ENCODE measurements at places on chromosomes 11 and 22.

- DNase-seq: no peak
Measured at GRCh38 chr22:44847380-44847779, 95.0 kb downstream of the ARHGAP8 start.

DNA sequence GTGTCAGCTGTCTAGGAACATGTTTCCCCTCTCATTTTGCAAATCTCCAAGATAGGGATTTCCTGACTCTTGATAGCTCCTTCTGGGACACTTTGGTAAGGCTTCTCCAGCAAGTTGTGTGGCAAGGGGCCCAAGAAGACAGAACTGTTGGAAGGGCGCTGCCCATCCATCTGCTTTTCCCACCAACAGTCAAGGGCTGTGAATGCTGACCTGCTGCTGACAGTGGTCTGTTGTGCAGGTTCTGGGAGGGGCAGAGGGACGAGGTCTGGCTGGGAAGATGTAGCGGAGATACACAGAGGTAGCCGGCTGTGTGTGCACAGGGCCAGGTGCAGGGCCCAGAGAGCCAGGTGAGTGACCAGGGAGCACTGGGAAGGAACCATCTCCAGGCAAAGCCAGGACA is 12.2 kb downstream of the BCR start:
- no peak for DNase-seq

DNA sequence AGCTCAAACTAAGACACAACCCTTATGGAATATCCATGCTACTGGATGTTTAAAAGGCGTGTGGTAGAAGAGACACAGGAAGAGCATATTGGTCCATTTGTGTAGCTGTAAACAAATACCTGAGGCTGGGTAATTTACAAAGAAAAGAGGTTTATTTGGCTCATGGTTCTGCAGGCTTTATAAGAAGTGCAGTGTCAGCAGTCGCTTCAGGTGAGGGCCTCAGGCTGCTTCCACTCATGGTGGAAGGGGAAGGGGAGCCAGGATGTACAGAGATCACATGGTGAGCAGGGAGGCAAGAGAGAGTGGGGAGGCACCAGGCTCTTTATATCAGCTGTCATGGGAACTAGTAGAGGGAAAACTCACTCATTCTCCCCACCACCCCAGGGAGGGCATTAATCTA is 31.8 kb upstream of the CSNK2A3 start:
- DNase-seq: no peak

DNA sequence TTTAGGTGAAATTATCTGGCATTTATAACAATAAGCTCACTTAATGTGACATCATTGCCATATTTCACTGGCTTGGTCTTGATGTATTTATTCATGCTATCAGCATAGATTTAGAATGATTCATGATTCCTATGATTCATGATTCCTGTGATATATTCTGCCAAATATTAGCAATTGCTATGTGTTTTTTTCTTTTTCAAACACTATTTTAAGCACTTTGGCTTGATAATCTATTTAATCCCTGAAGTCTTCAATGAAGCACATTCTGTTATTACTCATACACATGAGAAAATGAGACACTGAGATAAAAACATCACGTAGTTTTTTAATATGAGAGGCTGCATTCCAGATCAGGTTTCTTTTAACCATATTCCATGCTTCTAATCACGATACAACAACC is 78.5 kb downstream of the LUZP2 start:
- peak; percentile 32 for DNase-seq

GRCh38 chr11:128522943-128523518 is 64.3 kb downstream of the ETS1 start:
- DNase-seq: no peak

GRCh38 chr11:118956094-118956846 is at the start of gene UPK2:
TSS of gene UPK2 (plus strand) at chr11:118956298. CDS start at chr11:118956351, 53 bp downstream.
- peak; percentile 97 for DNase-seq

DNA sequence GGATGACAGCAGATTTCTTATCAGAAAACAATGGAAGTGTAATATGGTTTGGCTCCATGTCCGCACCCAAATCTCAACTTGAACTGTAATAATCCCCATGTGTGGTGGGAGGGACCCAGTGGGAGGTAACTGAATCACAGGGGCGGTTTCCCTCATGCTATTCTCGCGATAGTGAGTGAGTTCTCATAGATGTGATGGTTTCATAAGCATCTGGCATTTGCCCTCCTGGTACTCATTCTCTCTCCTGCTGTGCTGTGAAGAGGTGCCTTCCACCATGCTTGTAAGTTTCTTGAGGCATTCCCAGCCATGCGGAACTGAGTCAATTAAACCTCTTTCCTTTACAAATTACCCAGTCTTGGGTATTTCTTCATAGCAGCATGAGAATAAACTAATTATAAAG is 81.0 kb upstream of the SCUBE2 start:
- no peak for DNase-seq

GRCh38 chr22:34490886-34491285 is 570.6 kb upstream of the LARGE1 start:
- no peak for DNase-seq

DNA sequence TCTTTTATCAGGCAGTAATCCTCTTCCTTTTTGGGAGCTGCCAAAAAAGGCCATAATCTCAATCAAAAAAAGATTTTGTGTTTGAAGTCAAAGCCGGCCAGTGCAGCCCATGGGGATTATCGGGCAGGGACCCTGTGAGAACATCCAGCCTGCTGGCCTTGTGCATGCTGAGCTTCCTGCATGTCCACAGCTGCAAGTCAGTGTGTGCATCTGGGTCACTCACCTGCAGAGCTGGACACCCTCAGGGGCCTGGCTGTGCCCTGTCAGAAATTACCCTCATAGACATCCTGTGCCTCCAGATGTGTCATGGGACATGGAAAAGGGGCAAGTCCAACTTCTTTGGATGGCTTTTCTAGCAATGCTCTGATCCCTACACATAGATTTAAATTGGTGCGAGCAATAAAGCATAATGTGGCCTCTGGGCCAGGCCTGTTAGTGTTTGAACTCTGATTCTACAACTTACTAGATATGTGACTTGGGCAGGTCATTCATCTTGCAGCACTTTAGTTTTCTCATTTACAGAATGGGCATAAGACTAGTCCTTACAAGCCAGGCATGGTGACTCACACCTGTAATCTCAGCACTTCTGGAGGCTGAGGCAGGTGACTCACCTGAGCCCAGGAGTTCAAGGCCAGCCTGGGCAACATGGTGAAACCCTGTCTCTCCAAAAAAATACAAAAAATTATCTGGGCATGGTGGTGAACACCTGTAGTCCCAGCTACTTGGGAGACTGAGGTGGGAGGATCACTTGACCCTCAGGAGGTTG is 81.6 kb upstream of the LARGE1 start:
- DNase-seq: no peak

- DNase-seq: no peak
Measured at GRCh38 chr11:1482581-1483444, 3.8 kb downstream of the MOB2 start.

DNA sequence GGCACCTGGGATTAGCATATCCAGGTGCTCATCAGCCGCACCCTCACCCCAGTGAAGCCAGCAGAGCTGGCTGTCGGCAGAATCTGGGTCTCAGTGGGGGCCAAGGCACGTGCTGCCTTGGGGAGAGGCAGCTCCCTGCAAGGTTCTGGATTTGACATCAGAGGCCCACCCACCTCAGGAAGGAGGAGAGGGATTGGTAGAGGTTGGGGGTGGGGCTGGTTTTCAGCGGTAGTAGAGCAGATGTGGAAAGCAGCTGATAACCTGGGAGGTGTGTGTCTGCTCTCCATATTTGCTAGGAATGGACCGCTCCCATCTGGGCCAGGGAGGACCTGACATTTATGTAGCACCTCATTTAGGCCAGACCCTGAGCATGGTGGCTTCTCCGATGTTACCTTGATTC is 147.5 kb downstream of the GRIK4 start:
- DNase-seq: no peak

DNA sequence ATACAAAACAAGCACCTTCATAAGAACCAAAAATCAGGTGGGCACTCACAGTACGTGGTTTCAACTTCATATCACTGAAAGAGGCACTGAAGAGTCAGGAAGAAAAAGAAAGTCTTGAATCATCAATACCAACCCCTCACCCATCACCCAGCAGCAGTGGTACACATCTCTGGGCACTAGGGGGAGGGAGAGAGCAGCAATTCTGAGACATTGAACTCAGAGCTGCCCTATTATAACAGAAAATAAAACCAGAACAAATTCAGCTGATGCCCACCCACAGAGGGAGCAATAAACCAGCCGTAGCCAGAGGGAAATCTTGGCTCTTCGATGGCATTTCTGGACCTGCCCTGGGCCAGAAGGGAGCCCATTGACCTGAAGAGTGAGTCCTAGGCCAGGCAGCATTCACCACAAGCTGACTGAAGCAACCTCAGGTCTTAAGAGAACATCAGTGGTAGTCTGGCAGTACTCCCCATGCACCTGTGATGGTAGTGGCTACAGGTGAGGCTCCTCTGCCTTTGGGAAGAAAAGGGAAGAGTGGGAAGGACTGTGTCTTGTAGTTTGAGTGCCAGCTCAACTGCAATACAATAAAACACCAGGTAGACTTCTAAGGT is 42.2 kb upstream of the FAM181B start:
- DNase-seq: peak; percentile 35

DNA sequence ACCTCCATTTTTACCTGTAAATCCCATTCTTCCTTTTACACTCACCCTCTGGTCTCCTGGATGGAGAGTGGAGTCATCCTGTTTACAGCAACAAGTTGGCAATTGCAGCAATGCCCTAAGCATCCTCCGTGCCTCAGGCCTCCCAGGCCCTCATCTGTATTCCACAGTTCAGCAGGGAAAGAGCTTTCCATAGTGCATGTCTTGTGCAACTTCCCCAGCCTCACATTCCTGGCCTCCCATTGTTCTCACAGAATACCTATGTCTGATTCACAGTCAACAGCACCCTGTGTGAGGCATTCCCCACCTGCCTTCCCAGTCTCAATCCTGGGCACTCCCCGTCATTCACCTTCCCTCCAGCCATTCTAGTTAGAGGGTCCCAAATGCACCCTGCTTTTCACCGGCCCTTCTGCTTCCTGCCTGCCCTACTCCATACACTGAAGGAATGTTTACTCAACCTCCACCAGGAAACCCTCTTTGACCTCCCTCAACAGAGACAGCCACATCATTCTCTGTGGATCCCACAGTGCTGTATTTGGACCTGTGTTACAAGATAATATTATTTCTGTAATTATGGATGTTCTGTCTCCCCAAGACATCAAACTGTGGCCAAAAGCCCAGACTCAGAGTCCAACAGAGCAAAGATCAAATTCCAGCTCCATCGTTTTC is 405.7 kb downstream of the BUD13 start:
- DNase-seq: no peak

DNA sequence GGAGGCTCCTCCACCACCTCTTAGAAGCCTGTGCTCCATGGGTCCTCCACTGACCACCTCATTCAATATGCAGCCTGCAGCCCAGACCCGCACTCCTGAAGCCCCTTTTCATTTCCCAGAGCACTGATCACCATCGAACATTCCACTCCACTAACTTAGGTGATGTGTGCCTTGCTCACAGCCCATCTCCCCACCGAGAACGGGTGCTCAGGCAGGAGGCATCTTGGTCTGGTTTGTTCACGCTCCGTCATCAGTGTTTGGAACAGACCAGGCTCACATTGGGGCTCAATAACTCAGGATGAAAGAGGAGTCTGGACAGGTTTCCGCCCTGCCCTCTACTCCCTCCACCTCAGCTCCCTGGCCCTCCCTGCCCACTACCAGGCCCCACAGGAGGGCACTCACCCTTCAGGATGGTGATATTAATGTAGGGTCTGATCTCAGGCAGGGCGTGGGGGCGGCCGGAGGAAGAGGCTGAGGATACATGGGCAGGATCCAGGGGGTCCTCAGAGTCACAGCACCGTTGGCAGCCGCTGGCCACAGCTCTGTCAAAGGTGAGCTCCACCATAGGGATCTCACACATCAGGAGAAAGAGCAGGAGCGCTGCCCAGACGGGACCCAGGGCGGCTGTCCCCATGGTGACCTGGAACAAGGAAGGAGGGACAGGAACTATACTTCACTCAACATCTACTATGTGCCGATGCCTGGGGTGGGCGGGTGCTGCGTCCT is 3.1 kb downstream of the C1QTNF6 start:
- no peak for DNase-seq

- no peak for DNase-seq
Measured at GRCh38 chr22:46454504-46455269, 82.7 kb downstream of the CELSR1 start.

DNA sequence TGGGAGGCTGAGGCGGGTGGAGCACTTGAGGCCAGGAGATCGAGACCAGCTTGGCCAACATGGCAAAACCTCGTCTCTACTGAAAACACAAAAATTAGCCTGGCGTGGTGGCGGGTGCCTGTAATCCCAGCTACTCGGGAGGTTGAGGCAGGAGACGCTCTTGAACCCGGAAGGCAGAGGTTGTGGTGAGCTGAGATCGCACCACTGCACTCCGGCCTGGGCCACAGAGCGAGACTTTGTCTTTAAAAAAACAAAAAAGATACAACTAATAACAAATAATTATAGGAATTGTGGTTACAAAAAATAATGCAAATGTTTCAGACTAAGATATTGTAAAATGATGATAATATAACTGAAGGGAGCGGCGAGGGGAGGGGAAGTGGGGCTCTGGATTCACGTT is 90.3 kb upstream of the RTL6 start:
- no peak for DNase-seq

GRCh38 chr11:121800731-121801393 is 315.2 kb downstream of the BLID start:
- DNase-seq: no peak

GRCh38 chr11:132982772-132983640 is 549.3 kb downstream of the OPCML start:
- no peak for DNase-seq

- DNase-seq: no peak
Measured at GRCh38 chr11:65427691-65428577, 5.3 kb downstream of the NEAT1 start.

- no peak for DNase-seq
Measured at GRCh38 chr11:21072558-21072957, 403.2 kb downstream of the NELL1 start.

DNA sequence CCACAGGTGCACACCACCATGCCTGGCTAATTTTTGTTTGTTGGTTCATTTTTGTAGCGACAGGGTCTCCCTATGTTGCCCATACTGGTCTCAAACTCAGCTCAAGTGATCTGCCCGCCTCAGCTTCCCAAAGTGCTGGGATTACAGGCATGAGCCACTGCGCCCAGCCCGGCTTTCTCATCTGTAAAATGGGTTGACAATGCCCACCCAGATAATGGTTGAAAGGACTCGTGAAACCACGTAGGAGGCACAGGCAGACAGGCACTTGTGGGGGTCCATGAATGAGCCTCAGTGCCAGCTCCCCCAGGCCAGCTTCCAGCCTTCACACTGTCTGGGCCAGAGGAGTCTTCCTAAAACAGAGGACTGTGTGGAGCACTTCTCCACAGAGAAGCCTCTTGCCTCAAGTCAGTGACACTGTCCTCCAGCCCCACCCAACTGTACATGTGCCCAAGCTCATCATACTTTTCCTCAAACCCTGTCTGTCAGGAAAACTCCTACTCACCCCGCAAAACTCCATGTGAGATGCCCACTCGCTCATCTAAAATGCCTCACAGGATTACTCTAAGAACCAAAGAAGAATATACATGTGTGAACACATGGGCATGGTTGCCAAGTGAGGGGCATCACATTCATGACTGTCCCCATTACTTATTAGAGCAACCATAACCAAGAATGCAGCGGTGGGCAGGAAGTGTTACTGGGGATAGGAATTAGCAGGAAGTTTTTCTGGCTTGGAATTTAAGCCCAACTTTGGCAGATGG is 32.1 kb upstream of the WNT7B start:
- DNase-seq: no peak

Measured in HTR-8/SVneo (cell line).